Activated CD4-positive, alpha-beta T cell treated with anti-CD3 and anti-CD28 coated beads, Interleukin-2, amount 50 U/mL, for 16 hours (primary cell): ENCODE measurements at places on chromosomes 12 and 14.

GRCh38 chr12:65590318-65590717 lies 234.0 kb upstream of the HMGA2 start:
- no peak for DNase-seq

DNA sequence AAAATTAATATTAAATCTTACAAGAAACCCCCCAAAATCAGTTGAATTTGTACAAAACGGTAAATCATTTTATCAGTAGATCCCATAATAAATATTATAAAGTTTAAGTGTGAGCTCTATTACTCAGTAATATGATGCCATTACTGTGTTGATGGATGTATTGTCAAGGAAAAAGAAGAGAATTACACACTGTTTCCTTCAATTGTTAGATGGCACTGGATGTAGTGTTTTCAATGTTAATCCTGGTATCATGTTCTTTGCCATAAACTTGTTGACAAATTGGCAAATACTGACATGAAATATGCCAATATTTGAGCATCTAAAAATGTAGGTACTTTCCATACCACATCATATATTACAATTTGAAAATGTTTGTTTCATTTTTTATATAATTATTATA lies 101.6 kb downstream of the NTS start:
- DNase-seq = no peak

GRCh38 chr12:117874842-117875434 lies 93.9 kb downstream of the KSR2 start:
- peak; percentile 75 for DNase-seq

DNA sequence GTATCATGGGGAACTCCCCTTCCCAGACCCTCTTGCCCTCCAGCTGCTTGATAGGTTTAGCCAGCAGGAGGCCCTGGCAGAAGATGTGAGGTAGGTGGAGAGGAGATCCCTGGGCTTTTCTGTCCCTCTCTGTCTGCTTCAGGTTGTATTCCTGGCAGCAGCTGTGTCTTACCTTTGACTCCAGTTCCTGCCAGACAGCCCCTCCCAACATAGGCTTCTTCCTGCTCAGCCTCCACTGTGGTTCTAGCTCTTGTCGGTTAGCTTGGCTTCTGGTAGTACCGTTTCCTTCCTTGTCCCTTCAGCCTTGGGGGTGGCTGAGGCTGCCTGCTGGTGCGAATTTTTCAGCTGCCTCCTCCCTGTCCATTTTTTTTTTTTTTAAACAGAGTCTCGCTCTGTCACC lies 215.7 kb upstream of the CRY1 start:
- peak; percentile 21 for DNase-seq

GRCh38 chr14:61048640-61049039 lies 67.6 kb downstream of the SLC38A6 start:
- no peak for DNase-seq
